Right ventricle myocardium superior (tissue), 1 donor: ENCODE measurements at places on chromosomes 7 and 10.

DNA sequence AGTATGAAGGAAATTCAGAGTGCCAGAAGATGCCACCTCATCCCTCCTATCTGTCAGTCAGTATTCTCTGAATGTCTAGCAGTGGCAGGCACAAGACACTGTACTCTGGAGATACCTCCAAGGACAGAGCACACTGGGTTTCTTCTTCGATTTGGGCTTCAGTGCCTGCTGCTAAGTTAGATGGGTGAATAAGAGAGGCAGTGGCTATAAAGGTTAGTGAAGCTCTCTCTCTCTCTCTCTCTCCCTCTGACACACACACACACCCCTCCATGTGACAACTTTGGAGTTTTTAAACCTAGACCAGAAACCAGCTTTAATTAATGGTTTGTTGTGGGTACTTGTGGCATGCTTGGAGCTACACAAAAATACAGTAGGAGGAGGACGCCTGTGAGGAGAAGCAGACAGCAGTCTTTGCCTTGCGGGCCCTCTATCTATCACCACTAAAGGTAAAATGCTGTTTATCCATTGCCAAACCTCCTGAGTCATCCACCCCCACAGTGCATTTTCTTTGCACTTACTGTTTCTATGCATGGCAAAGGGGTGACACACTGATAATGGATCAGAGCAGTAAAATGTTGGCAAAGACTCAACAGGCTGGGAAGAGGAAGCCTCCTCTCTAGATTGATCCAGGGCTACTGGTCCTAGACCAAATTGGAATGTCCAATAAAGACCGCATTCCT is 102.5 kb downstream of the TRIL start:
- DNase-seq: no peak

DNA sequence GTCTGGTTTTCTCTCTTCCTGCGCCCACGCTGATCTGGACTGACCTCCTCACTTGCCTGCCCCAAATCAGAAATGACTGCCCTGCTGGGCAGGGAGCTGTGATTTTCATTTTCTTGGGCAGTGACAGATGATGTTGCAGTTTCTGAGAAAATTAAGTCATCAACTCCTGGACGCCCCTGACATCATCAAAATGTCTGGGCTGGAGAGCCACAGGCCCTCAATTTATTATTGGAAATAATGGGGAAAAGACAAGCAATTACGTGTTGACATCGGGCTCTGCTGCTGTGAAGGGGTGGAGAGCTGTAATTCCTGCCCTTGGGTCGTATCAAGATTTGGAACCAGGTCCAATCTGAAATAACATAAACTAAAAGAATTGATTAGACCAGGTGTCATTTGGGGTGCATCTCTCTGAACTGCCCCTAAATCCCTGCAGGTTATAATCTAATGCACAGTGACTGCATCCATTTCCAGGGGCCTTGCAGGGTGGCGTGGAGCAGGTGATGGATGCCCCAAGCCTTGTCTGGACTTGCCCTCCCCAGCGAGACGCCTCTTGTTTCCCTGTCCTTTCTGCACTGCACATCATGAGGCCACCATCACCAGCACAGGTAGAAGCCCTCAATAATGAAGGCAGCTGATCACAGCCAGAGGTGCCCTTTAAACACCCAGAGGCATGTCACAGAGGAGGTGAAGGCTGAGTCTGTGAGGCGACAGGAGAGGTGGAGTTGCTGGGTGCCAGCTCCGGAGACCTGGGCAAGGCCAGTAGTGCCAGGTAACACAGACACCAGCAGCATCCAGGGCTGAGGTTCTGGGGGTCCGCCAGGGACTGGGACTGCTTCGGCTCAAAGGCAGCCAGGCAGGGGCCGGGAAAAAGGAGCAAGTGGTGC is 98.7 kb downstream of the HTR5A start:
- DNase-seq: no peak

- no peak for DNase-seq
Measured at GRCh38 chr7:27155816-27156507, 513 bp downstream of the HOXA7 start.

DNA sequence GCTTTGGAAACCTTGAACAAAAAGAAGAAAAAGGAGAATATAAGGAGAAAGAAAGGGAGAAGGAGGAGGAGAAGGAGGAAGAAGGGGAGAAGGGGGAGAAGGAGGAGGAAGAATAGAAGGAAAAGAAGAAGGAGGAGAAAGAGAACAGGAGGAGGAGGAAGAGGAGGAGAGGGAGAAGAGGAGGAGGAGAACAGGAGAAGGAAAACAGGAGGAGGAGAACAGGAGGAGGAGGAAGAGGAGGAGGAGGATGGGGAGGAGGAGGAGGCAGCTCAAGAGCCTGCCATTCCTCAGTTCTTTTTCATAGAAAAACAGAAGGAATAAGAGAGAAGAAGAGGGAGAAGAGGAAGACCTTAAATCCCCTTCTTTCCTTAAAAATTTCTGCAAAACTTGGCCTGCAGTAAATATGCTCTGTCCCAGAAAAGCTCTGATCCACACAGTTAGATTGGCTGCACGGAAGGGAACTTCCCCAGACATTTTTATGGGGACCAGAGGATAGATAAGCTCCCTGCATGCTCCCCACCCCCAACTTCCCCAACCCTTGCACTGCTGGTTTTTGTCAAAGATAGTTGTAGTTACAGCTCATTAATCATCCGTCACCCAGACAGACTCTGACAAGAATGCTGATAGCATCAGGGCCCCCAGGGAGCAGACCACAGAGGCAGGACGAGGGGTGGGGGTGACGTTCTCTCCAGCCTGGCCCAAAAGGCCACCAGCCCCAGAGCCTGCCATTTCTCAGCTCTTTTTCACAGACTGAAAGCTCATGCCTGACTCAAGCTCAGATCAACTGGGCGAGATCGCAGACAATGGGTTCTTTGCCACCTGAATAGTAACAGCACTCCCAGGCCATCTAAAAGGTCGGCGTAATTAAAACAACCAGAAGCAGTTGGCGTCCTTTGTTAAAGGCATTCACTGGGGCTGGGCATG is 34.5 kb upstream of the LYZL1 start:
- no peak for DNase-seq

DNA sequence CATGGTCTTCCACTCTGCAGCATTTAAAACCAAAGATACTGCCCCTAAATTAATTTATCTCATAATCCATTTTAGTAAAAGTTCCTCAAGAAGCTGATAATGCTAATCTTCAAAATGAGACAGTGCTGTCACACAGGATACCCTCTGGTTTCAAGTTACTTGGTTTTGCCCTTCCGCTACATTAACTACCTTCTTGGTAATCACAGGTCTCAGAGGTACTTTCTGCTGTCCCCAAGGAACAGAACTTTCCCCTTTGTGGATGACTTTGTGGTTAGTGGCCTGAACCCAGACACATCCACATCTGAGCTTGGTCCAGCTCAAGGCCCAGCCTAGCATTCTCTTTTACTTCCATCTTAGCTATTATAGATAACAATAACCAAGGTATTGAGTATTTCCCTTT is 88.8 kb upstream of the TMEM26 start:
- DNase-seq: no peak

DNA sequence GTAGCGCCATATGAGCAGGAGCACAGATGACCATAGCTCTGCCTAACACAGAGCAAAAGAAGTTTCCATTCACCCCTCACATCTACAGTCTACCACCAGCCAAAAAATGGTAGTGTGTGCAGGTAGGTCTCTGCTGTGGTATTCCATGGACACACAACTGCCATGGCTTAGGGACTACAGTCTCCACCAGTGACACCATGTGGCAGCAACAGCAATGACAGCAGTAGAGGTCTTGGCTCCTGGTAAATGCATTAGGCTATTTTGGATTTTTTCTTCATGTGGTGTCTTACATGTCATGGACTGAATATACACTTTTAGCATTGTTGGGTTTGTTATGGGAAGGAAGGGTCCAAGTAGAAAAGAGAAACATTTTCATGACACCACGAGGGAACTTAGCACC is 70.1 kb upstream of the CABCOCO1 start:
- no peak for DNase-seq

GRCh38 chr10:29692121-29692539 is 57.4 kb upstream of the SVIL start:
- DNase-seq: no peak

DNA sequence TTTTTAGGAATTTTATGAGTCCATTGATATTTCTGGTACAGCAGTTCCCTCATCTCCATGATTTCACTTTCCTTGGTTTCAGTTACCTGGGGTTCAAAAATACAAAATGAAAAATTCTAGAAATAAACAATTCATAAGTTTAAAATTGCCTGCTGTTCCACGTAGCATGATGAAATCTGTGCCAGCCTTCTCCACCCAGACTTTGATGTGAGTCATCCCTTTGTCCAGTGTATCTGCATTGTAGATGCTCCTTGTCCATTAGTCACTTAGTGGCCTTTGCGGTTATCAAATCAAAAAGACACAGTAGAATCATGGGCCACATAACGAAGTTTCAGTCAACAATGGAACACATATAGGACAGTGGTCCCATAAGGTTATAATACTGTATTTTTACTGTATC is 286.9 kb downstream of the PTEN start:
- DNase-seq: no peak

DNA sequence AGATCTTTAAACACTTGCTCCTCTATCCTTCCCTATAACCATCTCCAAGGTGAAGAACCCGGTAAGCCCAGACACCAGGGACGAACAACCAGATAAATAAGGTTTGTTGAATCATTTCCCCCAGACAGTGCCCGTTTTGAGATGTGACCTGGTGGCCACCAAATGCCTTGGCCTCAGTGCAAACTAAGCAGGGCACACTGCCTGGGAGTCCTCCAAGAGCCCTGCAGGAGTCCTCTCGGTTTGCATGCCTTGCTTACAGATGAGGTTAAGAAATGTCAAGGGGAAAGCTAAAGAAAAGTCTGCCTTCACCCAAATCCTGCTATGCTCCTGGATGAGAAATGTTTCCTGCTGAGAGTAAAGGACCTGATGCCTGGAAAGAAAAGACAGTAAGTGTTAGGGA is 31.6 kb downstream of the SLIT1 start:
- DNase-seq: no peak

GRCh38 chr7:98265841-98266271 is 13.8 kb upstream of the TECPR1 start:
- no peak for DNase-seq

DNA sequence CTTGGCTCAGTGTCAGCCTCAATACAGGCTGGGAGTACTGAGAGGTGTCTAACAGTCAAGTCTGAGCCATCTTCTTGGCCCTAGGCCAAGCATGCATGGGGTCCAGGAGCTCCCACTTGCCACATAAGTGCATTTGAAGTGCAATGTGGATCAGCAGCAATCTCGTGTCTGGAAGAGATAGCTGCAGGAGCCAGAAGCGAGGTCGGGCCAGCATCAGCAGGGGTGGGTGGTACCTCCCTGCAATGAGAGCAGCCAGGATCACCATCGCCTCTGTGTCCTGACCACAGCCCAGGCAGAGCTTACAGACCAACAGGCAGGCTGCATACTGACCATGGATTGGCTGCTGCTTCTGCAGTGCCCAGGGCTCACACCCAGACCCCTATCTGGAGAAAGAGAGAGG is 83.0 kb upstream of the CXCL12 start:
- DNase-seq: no peak

DNA sequence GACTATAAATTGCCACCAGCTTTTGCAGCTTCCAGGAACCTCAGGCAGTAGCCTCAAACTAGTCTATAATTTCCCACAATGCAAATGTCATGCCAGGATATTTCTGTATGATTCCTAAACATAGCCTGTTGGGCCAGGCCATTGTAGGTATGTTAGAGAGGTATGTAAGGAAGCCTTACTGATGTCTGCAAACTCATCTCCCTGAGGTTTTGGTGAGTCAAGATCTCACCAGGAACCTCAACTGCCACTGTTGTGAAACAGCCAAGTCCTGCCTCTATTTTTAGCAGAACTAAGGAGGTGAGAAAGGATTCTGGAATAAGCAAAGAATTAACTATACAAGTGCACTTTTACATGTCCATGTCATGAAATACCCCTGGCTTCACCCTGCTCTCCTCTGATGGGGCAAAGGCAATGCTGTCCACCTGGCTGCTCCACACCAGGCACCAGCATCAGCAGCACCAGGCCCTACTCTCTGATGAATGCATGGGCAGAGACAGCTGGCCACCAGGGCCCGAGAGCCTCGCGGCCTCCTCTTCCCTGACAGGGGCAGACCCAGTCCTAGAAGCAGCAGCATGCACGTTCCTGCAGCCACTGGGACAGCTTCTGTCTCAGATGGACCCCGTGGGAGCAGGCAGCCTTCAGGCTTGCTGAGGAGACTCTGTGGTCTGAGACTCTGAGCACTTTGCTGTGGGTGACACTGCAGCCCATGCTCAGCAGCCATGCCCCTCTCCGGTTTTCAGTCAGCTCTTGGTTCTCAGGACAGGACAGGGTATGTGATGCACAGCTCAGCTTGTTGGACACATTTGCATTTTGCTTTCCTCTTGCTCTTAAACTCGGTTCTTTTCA is 147.3 kb downstream of the ZMYND11 start:
- no peak for DNase-seq

GRCh38 chr7:15853832-15854470 is 167.5 kb upstream of the MEOX2 start:
- DNase-seq: no peak

DNA sequence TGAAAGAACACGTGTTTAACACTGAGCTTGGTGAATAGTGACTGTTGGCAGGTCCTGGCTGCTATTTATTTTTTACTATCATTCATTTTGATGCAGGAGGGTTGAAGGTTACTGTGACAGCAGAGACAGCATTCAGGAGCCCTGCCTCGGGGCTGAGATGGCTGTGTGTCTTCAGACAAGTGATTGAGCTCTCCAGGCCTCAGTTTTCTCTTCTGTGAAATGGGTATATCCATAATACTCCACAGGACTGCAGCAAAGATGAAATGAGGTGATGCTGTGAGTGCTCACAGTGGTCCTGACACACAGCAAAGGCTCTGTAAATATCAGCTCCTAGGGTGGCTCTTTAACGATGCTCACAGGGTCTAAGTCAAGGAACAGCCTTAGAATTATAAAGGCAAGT is 295.2 kb downstream of the GFRA1 start:
- no peak for DNase-seq

GRCh38 chr10:130485958-130486895 is 350.0 kb downstream of the GLRX3 start:
- DNase-seq: no peak

GRCh38 chr7:633381-634018 is 93.0 kb upstream of the DNAAF5 start:
- DNase-seq: no peak

GRCh38 chr7:99392659-99393354 is 15.6 kb downstream of the PDAP1 start:
- DNase-seq: peak; percentile 90

- no peak for DNase-seq
Measured at GRCh38 chr7:80832006-80832405, 86.8 kb downstream of the SEMA3C start.

DNA sequence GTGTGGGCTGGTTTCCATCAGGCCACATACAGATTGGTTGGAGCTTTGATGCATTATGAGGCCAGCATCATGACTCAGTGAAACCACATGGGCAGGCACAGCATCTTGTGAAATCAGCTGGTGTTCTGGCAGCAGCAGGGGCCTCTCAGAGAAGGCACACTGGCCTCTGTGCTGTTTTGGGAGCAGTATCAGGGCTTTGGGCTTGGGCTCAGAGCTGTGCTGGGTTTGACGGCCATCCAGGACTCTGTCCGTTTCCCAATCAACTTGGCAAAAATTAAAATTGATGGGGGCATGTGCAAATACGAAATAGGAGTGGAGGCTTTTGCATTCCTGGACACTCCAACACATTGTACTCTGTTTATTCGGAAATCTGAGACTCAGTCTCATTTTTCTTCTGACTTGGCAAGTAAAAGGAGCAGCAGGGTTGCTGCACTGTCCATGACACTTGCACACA is 190.9 kb downstream of the BMPER start:
- peak; percentile 83 for DNase-seq

GRCh38 chr10:12890958-12891357 is 110.6 kb downstream of the CCDC3 start:
- no peak for DNase-seq
